ENCODE measurements at places on chromosomes 7 and 10.
A peak's percentile ranks its signal among the peaks of the same experiment; 100 is the strongest.

GRCh38 chr10:5343561-5343960 lies 21.2 kb upstream of the UCN3 start:
- DNase-seq, result no peak

GRCh38 chr10:122435212-122435827 lies 19.1 kb upstream of the ARMS2 start:
- DNase-seq, result peak; percentile 35

GRCh38 chr10:132154931-132155330 lies 31.8 kb upstream of the DPYSL4 start:
- no peak for DNase-seq

- no peak for DNase-seq
Measured at GRCh38 chr7:113794573-113794972, 124.2 kb downstream of the PPP1R3A start.

GRCh38 chr7:31633894-31634494 lies 53.0 kb upstream of the PPP1R17 start:
- DNase-seq, result peak; percentile 72

DNA sequence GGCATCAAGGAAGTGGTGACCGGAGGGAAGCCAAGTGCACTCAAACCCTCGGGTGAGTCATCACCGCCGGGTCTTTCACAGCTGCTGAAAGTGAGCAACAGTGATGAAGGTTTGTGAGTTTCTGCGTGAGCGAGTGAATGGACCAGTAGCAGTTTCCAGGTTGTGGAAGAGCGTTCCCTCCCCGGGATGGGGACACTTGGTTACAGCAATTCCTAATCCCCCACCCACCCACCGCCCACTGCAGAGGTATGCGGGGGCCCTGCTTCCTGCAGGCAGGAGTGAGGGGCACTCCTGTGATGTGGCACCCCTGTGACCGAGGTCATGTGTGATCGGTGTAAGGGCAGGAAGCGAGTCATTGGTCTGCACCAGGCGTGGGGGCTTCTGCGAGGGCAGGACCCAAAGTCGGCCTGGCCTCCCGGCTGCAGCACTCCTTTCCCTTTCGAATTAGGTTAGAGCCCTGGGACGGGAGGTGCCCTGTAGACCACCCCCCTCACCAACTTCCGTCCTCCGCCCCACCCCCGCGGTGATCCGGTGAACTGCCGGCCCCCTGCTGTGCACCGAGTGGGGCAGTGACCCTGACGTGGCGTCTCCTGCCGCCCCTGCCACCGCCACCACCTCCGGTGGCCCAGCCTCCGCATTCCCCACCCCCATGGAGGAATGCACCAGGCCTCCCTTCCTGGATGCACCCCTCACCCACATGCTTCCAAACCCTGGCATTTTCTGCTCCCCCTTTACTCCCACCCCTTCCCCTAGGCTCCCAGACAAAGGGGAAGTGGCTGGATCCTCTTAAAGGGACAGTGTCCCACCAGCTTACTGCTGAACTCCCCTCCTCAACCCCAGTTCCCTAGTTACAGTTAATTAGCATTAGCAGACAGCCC lies 10.9 kb downstream of the LIMK1 start:
- DNase-seq, result peak; percentile 85

DNA sequence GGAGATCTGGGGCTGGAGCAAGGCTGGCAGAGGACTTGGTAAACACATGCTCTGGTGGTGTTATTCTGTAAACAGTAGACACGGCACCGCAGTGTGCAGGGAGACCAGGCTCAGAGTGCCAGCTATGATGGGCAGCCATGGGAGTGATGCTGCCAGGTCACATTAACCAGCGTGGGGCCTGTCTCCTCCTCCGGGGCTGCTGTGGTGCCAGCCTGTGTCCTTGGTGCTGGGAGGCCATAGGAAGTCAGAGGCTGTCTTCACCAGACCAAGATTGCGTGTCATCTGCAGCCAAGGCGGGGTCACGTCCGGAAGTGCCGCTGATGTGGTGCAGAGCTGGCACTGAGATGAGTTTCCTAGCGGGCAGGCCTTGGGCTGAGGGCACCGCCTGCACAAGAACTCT lies 236.0 kb downstream of the GLRX3 start:
- no peak for DNase-seq

GRCh38 chr7:108384716-108385483 lies 71.3 kb downstream of the NRCAM start:
- no peak for DNase-seq

- peak; percentile 62 for DNase-seq
Measured at GRCh38 chr7:69283421-69283820, 314.9 kb upstream of the AUTS2 start.

GRCh38 chr7:53398566-53398965 lies 363.1 kb downstream of the POM121L12 start:
- no peak for DNase-seq

DNA sequence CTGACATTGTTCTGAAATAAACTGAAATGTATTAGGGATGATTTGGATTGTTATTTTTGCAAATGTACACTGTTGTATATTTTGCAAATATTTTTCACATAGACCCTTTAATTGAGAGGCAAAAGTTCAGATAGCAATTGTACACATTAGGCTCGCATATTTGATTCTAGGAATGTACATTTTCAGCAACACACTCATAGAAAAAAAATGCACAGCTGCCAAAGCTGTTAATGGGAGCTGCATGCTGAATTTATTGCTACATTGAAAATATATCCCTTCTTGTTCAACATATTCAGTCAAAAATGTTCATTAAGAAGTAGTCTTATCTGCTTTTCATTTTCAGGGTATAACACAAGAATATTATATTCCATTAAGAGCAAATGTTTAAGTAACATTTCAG lies 512.9 kb downstream of the ATRNL1 start:
- no peak for DNase-seq

GRCh38 chr10:30433730-30434272 lies at the start of gene MAP3K8:
TSS of gene MAP3K8 (plus strand) at chr10:30434184. CDS start at chr10:30438939, 4,755 bp downstream.
- peak; percentile 96 for DNase-seq

- no peak for DNase-seq
Measured at GRCh38 chr7:134191876-134192275, 64.7 kb downstream of the LRGUK start.

GRCh38 chr10:29668628-29669027 lies 33.9 kb upstream of the SVIL start:
- no peak for DNase-seq
